ENCODE measurements at places on chromosomes 5 and 9.

DNA sequence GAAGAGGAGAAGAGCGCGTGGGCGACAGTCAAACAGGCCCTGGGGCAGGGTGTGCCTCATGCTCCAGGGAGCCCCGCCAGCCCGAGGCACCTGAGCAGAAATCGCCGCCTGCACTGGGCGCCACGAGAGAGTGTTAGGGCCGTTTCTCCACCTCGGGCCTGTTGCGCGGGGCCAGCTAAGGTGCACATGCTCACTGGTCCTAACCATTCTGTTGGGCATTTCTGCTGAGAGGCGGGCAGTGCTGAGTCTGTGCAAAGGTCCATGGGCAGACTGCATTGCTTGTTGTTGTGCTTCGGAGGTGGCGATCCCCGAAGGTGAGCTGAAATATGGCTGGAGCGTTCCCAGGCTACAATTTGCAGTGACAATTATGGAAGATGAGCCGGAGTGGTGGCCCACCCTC is 367.8 kb upstream of the SPATA31A5 start:
- DNase-seq = no peak

GRCh38 chr5:179955630-179956029 is 47.9 kb upstream of the TBC1D9B start:
- DNase-seq = no peak

GRCh38 chr9:19104515-19105282 is 2.0 kb upstream of the HAUS6 start:
- peak; percentile 30 for DNase-seq

GRCh38 chr5:54985301-54986268 is at the start of gene ESM1:
ESM1 (minus strand) TSS chr5:54985593; CDS start chr5:54985517, 76 bp downstream.
- DNase-seq = peak; percentile 91

DNA sequence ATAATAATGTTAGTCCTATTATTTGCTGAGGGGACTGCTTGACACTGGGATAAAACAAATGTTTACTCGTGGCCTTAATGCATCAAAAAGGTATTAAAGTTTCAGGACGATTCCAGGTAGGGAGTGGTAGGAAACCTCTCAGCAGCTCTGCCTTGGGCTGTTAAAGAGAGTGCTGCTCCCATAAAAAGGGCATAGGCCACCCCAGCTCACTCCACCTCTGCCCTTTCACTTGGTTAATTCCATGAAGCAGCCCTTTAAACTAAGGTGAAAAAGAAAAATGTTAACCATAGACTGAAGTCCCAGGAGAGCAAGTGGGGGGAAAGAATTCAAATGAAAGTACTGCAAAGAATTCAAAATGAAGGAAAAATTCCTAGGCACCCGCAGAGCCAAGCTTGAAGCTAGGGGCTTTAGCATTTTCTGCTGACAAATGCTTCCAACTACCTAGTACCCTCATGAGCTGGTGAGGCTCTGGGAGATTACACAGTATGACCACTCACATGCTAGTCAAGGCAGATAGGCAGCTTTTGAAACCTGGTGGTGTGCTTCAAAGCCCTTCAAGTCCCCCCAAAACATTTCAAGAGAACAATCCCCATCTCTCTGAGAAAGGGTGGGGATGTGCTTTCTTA is 8.5 kb downstream of the KLF9 start:
- no peak for DNase-seq

DNA sequence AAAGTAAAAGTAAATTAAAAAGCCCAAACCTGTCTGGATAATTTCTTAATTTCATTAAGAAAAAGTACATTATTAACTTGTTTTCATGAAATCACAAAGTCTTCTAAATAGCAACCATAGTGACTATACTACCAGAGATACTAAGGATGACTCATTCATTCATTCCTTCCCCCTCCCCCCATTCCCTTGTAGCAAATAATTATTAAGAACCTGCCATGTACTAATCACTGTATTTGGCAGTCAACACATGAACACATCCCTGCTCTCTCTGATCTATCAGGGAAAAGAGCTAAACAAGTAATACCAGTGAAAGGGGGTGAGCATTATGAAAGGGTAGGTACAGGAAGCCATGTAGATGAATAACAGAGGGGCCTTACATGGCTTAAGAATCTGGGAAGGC is 203.9 kb downstream of the CWC27 start:
- DNase-seq = no peak

DNA sequence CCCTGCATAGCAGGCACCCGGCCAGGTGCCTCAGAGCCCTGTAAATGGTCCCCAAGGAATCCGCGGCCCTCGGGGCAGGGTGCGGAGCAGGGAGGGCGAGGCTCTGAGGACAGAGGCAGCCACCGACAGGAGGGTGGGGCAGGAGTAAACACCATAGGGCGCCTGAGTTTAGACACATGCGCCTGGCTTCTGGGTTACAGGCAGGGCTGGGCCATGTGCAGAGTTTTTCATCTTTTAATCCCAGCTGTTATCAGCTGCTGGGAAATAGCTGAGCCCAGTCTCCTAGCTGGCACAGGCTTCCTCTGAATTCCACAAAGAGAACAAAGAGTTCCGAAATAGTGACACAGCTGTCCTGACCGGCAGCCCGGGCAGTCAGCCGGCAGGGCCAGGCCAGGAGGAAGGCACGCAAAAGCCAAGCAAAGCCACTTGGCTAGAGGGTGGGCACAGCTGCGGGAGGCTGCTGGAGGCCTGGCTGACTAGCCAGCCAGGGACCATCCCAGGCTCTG is 98.9 kb upstream of the PHYKPL start:
- no peak for DNase-seq

GRCh38 chr9:81529556-81530193 is 159.7 kb downstream of the TLE1 start:
- DNase-seq = peak; percentile 84

DNA sequence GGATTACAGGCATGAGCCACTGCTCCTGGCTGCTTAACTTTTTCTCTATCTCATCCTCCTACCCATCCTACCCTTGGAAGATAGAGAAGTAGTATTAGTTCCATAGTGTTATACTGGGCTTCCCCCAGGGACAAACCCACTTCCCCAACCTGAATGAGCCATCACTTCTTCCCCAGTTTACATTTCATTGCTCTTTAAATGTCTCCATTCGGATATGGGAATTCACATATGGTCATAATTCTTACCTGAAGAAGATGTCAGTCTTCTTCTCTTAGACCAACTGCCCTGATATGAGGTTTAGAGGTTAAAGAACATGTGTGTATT is 1.9 kb downstream of the CD274 start:
- DNase-seq = no peak

GRCh38 chr5:148482697-148483462 is 99.1 kb downstream of the FBXO38 start:
- peak; percentile 20 for DNase-seq

DNA sequence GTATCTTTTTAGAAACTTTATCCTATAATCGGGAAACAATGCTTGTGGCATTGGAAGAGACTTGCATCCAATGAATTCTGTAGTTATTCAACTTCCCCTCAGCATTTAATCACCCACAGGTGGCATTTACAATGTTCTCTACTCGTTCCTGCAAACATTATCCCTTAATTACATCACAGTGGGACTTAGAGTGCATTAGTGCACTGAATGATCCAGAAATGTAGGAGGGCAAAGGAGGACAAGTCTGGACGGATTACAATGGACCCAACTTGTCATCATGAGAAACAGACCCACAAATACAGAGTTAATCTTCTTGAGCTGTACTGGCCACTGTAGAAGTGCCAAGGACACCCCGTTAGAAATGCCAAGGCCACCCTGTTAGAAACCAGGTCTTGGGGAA is 129.1 kb downstream of the DOCK8 start:
- DNase-seq = no peak

- no peak for DNase-seq
Measured at GRCh38 chr9:114410910-114411309, 23.1 kb upstream of the AKNA start.

GRCh38 chr9:71692337-71692736 is 76.0 kb downstream of the CEMIP2 start:
- no peak for DNase-seq

- DNase-seq = no peak
Measured at GRCh38 chr5:160693831-160694465, 158.1 kb downstream of the ATP10B start.

- peak; percentile 74 for DNase-seq
Measured at GRCh38 chr5:41908374-41909079, 4.4 kb downstream of the RIMOC1 start.

DNA sequence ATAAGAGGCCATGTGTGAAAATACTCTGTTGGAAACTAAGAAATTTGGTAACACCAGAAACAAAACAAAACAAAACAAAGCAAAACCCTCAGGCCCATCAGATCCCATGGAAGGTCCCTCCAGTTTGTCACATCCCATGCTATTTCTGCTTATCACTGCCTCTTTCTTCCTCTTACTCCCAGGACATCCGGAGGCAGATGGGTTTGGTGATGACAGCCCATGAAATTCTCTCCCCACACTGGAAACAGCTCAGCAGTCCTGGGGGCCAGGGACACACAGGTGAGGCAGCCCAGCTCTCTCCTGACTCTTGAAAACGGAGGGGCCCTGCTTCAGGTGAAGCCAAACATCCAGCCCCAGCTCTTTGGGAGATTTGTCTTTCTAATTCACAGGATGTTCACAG is 63.2 kb downstream of the NRG2 start:
- no peak for DNase-seq

DNA sequence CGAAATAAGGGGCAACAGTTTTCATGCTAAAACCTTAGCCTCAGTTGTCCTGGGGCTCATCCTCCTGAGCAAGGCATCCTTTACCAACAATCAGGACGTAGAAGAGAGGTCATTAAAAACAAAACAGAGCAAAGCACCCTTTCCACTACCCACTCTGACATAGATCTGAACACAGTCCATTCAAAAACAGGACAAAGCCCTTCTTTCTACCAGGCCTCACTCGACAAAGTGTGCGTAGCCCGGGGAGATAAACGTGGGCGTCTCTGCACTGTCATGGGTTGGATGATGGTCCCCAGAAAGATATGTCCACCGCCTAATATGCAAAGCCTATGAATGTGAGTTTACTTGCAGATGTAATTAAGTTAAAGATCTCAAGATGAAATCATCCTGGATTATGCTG is 60.6 kb upstream of the TAS2R1 start:
- DNase-seq = no peak

- DNase-seq = no peak
Measured at GRCh38 chr5:135157421-135158313, 123.6 kb upstream of the PITX1 start.

DNA sequence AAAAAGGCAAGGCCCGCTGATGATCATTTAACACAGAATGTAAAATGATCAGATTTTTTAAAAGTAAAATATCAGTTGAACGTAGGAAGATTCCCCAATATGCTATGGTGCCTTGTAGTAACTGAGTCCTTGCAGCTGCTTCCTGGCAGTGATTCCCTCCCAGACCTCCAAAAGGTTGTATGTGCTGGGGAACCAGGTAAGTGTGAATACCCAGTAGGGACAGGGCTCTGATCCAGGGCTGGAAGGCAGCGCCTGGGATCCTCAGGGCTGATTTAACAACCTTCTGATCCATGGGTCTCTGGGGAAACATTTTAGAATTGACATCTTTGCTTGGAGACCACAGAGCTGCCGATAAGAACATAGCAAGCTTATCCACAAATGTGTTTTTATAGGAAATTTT is 76.7 kb upstream of the IL6ST start:
- no peak for DNase-seq

- DNase-seq = no peak
Measured at GRCh38 chr5:168434746-168435321, 51.4 kb upstream of the RARS1 start.

DNA sequence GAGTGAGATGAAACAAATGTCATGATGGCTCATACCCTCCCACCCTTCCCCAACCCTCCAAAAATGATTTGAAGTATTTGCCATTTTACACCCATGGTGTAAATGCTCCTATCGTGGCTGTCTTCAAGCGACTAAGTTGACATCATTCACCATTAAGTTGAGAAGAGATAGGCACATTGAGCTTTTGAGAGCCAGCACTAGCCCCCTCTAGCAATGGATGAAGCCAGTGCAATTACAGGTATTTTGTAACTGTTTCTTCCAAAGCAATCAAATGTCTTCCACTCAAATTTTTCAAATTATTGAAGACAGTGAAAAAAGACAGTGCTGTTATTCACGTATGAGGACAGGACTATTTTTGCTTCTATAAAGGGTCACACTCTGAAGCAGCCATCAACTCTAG is 371.5 kb upstream of the KLF4 start:
- DNase-seq = no peak

DNA sequence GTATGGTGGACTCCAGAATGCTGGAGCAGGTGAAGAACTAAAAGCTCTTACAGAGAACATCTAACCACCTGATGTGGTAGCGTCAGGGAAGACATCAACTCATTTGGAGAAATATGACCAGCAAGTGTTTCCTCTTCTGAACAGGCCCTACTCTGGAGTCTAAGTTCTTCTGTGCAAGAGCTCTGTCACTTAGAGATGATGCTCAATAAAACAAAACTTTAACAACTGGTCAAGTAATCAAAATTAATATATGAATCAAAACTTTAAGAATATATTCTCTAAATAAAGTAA is 85.8 kb downstream of the CYFIP2 start:
- no peak for DNase-seq

- no peak for DNase-seq
Measured at GRCh38 chr5:54704333-54704732, 186.8 kb downstream of the SNX18 start.

- no peak for DNase-seq
Measured at GRCh38 chr5:10533226-10533625, 30.6 kb upstream of the ANKRD33B start.

- DNase-seq = peak; percentile 25
Measured at GRCh38 chr5:180816608-180817534, 14.3 kb upstream of the MGAT1 start.

DNA sequence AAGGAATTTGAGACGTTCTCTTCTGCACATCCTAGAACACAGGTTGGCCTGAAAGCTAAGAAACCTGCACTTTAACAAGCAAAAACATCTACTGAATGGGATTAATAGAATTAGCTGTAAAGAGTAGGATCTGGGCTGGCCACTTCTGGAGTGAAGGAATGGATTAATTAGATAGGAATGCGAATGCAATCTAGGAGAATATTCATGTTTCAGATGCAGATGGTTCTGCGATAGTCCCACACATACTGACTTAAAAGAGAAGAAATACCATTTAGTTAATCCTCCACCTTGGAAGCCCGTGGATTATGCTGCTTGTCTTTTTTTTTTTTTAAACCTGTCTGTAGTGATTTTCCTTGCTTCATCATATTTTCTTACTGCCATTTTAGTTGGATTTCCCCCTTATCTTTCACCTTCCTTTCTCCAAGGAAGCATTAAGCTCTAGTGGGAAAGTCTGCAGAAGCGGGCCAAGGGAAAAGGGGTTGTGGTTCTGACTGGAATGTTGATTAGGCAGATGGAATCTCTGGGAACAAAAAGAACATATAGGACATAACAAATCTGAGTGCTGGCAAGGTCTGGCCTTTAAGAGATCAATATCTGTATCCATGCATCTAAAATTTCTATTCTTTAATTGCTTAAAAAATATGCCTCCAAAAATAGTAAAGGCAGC is 152.4 kb downstream of the ALDH1A1 start:
- no peak for DNase-seq

DNA sequence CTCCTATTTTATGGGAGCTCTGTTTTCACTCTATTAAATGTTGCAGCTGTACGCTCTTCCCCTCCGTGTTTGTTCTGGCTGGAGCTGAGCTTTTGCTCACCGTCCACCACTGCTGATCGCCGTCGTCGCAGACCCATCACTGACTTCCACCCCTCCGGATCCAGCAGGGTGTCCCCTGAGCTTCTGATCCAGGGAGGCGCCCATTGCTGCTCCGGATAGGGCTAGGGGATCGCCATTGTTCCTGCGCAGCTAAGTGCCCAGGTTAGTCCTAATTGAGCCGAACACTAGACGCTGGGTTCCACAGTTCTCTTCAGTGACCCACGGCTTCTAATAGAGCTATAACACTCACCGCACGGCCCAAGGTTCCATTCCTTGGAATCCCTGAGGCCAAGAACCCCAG is 96.2 kb upstream of the PRDM9 start:
- DNase-seq = no peak

- DNase-seq = peak; percentile 66
Measured at GRCh38 chr5:57411982-57412381, 70.6 kb downstream of the ACTBL2 start.

Data from M059J (cell line).